ENCODE measurements at places on chromosomes 6 and 20.

- DNase-seq, result no peak
These were observed 133.2 kb upstream of the RPS6KA2 start for GRCh38 chr6:166760288-166760687.

DNA sequence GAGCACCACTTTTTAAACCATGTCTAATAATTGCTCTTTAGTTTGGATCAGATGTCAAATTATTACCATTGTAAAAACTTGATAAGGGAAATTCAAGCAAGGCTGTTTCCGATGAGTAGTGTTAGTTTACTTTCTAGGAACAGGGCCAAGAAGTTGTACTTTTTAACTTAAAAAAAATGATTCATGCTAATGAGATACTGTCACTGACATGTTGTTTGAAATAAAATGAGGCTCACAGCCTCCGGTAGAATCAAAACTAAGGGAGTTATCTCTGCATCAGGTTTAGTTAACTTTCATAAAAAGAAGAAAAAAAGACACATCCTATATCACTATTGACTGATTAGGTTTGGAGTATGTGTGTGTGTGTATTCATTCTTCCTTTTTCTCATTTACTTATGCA lies 55.2 kb upstream of the SUPT3H start:
- no peak for DNase-seq

DNA sequence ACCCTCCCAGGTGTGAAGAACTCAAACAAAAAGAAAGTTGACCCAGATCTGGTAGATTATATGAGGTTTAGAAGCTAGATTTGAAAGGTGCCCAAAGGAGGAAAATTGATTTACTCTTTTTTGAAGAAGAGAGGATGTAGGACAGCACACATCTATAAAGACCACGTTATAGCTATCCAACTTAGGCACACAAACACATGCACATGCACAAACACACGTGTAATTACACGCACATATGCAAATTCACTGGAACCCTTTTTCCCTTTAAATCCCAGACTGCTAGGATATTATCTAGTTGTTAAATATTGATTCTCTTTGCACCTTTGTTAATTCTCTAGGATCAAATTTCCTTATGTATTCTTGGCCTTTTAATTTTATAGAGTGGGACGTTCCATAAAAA lies 272.8 kb upstream of the TBX18 start:
- no peak for DNase-seq

GRCh38 chr6:36596356-36596755 lies 2.2 kb downstream of the SRSF3 start:
- DNase-seq, result no peak

DNA sequence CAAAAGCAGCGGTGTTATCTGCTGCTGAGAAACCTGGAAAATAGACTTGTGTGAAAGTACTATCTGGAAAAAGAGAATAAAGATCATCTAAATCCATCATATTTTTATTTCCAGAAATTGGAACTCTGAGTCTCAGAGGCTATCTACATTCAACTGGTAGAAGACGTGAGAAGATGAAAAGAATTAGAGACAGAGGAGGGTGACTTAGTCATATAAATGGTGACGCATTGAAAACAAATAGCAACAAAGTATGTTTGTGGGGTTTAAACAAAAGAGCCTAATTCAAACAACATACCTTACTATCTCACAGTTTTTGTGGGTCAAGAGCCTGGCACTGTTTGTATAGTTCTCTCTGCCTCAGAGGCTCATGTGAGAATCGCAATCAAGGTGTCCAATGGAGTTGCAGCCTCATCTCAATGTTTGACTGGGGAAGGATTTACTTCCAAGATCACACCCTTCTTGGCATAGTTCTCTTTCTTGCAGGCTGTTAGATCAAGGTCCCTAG lies 757.1 kb upstream of the SLC35B3 start:
- DNase-seq, result no peak

DNA sequence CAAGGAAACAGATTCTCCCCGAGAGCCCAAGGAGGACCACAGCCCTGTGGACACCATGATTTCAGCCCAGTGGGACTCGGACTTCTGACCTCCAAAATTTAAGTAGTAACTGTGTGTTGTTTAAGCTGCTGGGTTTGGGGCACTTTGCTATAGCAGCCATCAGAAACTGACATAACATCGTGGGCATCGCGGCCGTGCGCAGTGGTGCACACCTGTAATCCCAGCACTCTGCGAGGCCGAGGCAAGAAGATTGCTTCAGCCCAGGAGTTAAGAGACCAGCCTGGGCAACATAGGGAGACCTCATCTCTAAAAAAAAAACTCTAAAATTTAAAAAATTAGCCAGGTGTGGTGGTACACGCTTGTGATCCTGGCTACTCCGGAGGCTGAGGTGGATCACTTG lies 175.8 kb downstream of the PREX1 start:
- DNase-seq, result no peak

DNA sequence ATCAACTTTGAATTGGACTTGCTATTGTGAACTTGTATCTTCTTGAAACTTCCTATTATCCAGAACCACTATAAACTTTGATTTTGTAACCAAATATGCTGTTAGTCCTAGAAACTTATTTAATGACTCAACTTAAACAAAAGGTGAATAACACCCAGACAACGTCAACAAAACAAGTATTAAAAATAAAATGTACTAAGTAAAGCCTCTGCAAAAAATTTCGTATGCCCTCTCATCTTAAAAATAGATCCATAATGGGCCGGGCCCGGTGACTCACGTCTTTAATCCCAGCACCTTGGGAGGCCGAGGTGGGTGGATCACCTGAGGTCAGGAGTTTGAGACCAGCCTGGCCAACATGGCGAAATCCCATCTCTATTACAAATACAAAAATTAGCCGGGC lies 401.7 kb downstream of the ESR1 start:
- DNase-seq, result no peak

GRCh38 chr6:111427341-111428116 lies 55.5 kb downstream of the REV3L start:
- no peak for DNase-seq

- no peak for DNase-seq
These were observed 66.0 kb downstream of the SNX5 start for GRCh38 chr20:17902531-17903083.

DNA sequence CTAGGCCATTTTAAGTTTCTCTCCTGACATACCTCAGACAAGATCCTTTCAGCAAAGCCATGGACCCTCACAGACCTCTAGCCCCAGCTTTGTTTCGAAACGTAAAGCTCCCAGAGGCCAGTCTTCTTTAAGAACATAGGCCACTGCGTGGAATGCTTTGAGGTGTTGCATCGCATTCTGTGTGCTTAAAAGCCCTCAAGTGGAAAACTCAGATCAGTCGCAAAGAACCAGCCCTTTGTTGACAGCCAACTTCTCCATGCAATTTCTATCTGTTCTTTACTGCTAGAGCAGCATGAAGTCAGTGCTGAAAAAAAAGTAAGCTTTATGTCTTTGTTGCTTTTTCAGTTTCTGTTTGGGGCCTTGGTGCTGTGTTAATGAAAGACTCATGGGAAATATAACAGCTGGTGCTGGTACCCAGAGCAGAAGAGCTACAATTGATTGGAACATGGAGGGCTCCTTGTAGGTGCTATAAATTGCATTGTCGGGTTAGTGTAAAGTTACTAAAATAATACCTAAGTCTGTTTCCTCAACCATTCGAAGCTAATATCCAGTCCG lies 142.6 kb downstream of the MAP3K7 start:
- peak; percentile 46 for DNase-seq

DNA sequence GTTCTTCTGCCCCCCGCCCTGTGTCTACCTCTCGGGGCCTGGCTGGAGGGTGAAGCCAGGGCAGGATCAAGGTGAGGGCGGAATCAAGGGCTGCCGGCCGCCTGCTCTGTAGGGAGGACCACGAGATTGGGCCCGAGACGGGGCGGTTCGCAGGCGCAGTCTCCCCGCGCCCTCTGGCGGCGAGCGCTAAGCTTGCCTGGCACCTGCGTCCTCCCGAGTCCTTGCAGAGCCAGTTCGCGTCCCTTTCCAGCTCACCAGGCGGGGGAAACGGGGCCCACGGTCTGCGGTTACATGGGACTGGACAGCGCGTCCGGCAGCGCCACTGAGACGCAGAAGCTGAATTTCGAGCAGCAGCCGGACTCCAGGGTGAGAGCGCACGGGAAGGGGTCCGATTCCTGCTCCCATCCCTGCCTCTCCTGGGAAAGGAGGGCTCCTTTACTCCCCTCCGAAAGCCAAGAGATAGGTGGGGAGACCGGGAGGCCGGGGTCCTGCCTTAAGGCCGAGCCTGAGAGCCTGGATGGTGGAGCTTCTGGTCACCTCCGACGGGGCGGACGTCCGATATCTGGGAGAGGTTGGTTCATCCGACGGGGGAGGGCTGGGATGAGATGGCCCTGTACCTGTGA lies 3.6 kb upstream of the MATN4 start:
- DNase-seq, result peak; percentile 81

DNA sequence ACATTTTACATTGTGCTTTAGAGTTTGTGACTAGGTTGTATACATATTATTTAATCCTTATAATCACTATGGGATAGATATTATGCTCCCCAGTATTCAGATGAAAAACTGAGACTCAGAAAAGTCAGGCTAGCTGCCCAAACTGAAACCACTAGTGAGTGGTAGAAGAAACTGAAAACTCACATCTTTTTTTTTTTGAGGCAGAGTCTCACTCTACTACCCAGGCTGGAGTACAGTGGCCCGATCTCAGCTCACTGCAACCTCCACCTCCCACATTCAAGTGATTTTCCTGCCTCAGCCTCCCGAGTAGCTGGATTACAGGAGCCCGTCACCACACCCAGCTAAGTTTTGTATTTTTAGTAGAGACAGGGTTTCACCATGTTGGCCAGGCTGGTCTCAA lies 22.2 kb downstream of the RNF24 start:
- no peak for DNase-seq

- peak; percentile 14 for DNase-seq
These were observed 10.4 kb downstream of the FAM110A start for GRCh38 chr20:843912-844311.

- no peak for DNase-seq
These were observed 35.4 kb downstream of the PIM1 start for GRCh38 chr6:37205175-37205996.

- DNase-seq, result no peak
These were observed 27.5 kb downstream of the MAN1A1 start for GRCh38 chr6:119322034-119322433.

GRCh38 chr6:5680095-5680494 lies 326.6 kb downstream of the NRN1 start:
- DNase-seq, result no peak

- DNase-seq, result no peak
These were observed 35.1 kb upstream of the HS3ST5 start for GRCh38 chr6:114377881-114378280.

- DNase-seq, result no peak
These were observed 224.9 kb upstream of the QKI start for GRCh38 chr6:163189609-163190008.

- no peak for DNase-seq
These were observed 627.9 kb downstream of the PRKN start for GRCh38 chr6:162099685-162100084.

- no peak for DNase-seq
These were observed 151.7 kb downstream of the FRK start for GRCh38 chr6:115908906-115909559.

GRCh38 chr20:35611482-35611881 lies 4.1 kb upstream of the SPAG4 start:
- no peak for DNase-seq

- no peak for DNase-seq
These were observed 71.3 kb downstream of the TRERF1 start for GRCh38 chr6:42380228-42380979.

DNA sequence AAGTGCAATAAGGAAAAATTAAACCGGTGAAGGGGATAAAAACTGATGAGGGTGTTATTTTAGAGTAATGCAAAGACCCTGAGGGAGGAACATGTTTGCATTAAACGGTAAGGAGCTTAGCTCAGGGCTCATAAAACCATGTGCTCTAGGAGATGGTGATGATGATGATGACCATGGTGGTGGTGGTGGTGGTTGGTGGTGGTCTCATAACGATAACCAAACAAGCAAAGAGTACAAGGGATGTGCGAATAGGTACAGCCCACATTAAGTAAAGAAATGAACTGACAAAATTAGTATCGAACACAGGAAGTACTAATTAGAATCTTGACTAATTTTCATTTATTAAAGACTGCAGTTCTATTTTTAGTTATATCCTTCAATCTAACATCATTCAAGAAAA lies 139.1 kb downstream of the ATXN1 start:
- no peak for DNase-seq

- no peak for DNase-seq
These were observed 16.2 kb downstream of the BNIP5 start for GRCh38 chr6:36320475-36320874.

- no peak for DNase-seq
These were observed 15.9 kb downstream of the IL20RA start for GRCh38 chr6:137028912-137029311.

GRCh38 chr6:37221585-37222124 lies 35.9 kb upstream of the TBC1D22B start:
- DNase-seq, result no peak

GRCh38 chr6:135913785-135914184 lies 62.3 kb downstream of the PDE7B start:
- DNase-seq, result no peak

DNA sequence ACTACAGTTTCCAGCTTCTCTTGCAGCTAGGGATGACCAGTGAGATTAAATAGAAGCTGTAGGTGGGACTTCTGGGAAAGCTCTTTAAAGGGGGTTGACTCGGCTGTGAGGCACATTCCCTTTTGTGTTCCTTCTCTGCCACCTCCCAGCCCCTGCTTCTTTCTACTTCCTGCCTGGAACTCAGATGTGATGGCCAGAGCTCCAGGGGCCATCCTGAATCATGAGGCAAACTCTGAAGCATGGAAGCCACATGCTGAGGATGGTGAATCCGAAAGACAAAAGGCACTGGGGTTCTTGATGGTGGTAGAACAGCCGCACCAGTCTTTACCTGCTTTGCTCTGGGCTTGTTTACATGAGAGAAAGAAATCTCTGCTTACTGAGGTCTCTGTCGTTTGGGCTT lies 9.1 kb downstream of the CEBPB start:
- DNase-seq, result no peak

- no peak for DNase-seq
These were observed 3.6 kb downstream of the NT5E start for GRCh38 chr6:85453490-85453889.

DNA sequence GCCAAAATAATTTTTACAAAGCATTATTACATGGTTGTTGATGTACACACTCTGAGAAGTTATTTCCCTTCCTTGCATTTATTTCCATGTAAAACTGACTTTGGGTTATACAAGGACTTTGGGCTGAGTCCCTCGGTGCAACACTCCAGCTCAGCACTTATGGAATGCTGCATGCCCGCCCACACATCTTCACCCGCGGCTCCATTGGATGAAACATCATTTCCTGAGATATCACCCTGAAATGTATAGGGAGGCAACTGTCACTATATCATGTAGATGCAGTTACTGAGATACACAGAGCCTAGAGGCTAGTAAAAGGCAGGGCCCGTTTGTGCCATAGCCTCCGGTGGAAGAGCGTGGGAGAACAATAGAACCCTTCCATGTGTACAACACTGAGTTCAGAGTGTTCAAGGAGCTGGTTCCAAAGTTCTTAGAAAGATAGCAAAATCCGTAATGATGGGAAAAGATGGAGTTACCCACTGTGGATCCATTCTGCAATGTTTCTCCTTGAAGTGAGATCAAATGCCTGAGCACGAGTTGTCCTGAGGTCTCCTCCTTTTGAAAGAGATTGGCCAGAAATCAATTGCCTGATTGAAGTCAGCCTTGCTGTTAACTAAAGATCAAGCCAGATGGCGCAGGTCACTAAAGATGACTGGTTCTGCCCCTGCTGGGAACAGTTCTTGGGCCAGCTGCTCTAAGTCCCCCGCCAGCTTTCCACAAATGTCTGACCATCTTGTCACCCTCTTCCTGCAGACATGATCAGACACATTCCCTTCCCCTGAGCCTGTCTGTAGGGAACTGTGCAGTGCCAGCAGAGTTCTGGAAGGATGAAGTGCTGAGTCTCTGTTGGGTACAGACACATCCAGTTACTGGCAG lies 100.9 kb upstream of the IYD start:
- DNase-seq, result peak; percentile 46
